ENCODE measurements at places on chromosomes 7 and 10.

DNA sequence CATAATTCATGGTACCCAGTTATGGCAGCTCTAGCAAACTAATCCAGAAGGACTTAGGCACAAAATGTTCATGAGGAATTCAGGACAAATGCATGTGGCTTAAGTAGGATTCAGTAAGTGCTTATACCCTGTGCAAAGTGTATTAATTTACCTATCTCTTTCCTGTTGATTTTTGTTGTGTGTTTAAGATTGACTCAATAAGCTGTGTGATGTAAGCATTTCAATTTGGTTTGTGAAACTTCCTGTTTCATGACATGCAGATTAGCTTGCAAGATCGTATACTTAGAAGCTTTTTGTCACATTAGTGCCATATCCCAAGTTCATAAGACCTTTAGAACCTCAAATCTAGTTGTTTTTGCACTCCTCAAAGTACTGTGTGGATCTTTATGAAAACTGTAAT lies 416.7 kb downstream of the ARL4A start:
- DNase-seq, result no peak

- no peak for DNase-seq
Observed at GRCh38 chr7:158955146-158955870, 99.0 kb downstream of the DYNC2I1 start.

GRCh38 chr10:30046476-30046875 lies 12.9 kb downstream of the JCAD start:
- DNase-seq, result no peak

GRCh38 chr10:78543749-78544362 lies 510.2 kb downstream of the RPS24 start:
- DNase-seq, result no peak

DNA sequence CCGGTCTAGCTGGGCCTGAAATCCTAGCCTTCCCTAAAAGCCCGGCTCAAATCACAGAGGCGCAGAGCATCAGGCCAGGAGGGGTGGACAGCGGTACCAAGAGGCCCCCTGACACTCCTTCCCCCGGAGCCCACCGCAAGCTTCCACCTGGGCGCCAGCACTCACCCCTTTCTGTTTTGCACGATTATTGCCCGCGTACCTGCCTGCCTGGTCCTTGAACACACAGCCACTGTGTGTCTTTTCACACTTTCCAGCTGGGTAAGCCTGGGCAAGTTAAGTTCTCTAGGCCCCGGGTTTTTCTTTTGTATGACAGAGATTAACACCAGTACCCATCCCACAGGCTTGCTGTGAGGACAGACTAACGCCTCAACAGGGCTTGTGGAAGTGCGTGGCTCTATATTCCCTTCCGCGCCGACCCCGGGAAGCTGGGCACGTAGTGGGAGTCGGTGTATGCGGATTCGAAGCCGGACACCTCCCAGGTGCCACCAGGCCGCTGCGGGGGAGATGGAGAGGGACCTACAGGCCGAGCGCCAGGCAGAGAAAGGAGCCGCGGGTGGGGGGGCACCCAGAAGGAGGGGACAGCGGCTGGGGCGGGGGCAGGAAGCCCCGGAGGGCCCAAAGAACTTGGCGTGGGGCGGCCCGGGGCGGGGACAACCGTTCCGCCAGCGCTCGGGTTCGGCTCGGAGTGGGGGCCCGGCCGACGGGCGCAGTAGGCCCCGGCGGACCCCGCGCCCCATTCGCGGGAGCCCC lies 792 bp downstream of the ZNF746 start:
- peak; percentile 15 for DNase-seq

DNA sequence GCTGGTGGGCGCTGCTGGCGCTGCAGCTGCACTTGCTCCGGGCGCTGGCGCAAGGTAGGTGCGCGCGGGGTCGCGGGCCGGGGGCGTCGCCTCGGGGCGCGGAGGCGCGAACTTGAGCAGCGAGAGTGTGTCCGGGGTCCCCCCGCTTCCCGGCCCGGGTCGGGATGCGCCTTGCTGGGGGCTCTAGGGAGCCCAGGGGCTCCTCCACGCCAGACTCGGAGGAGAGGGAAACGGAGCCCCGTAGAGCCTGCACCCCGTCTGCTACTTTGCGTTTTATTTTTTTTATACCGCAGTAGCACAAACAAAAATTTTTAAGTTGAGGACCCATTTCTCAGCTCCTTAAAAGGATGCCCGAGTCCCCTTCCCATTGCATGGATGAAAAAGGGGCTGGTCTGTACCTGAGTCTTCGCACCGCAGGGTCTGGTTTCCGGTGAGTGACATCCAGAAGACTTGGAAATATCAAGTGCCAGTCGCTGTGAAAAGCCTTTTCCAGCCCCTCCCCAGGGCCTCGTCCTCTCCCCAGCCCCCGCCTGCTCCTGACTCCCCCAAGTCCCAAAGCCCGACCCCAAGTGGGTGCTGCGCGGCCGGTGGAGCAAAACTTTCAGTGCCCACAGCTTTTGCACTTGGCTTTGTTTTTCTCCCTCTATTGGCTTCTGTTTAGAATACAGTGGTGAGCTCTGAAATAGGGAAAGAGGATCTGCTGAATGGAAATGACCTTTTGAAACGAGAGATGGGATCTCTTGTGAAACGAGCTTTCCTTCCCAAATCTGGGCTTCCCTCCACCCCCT lies 973 bp downstream of the SDK1 start:
- no peak for DNase-seq
